Activated CD4-positive, alpha-beta T cell treated with anti-CD3 and anti-CD28 coated beads, Interleukin-2, Interleukin-4, amounts not matched to agents 100 ng/mL and 50 ng/mL, durations not matched to agents 16 hours and 8 hours (primary cell): ENCODE measurements at places on chromosomes 3 and 15.
A peak's percentile ranks its signal among the peaks of the same experiment; 100 is the strongest.

- DNase-seq: no peak
These were observed 6.4 kb downstream of the TLR9 start for GRCh38 chr3:52218937-52219650.

GRCh38 chr15:34808016-34808415 lies 12.7 kb upstream of the ACTC1 start:
- DNase-seq: no peak

- no peak for DNase-seq
These were observed 32.2 kb upstream of the FBLN2 start for GRCh38 chr3:13516760-13517135.

GRCh38 chr3:151483961-151484520 lies 23.2 kb upstream of the IGSF10 start:
- no peak for DNase-seq

GRCh38 chr3:140917772-140918171 lies 23.9 kb upstream of the SLC25A36 start:
- DNase-seq: no peak

- DNase-seq: no peak
These were observed 948.2 kb downstream of the EPHA3 start for GRCh38 chr3:90055666-90056065.

DNA sequence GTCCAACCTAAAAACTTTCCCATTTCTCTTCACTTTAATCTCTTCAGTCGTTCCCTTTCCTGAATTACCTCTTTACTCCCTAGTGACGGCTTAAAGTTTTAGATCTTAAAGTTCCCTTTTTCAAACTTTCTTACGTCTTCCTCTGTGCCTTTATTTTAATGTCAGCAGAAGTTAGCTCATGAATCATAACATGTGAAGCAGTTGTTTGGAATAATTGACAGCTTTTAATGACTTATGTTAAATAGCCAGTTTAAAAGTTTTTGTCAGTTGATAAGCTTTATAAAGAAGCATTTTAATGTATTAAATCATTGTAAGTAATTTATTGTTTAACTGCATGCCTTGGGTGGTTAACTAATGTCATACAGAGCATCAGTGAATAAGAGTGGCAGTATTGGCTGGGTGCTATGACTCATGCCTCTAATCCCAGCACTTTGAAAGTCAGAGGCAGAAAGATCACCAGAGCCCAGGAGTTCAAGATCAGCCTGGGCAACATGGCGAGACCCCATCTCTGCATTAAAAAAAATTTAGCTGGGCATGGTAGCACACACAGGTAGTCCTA lies 33.9 kb downstream of the PIK3CA start:
- peak; percentile 8 for DNase-seq

DNA sequence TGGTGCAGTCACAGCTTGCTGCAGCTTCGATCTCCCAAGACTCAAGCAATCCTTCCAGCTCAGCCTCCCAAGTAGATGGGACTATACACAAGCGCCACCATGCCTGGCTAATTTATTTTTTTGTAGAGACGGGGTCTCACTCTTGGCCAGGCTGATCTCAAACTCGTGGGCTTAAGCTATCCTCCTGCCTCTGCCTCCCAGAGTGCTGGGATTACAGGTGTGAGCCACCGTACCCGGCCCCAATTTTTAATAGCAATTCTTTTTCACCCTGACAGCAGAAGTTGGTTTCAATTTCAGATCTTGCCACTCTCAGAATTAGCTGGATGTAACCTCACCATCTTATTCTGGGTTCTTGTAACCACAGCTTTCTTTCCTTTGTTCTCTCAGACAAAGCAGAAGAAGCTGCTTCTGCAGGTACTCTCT lies 64.8 kb downstream of the TRIM71 start:
- peak; percentile 81 for DNase-seq

GRCh38 chr3:110344487-110344886 lies 727.1 kb upstream of the NECTIN3 start:
- no peak for DNase-seq

GRCh38 chr3:103963599-103963998 lies 1403.1 kb upstream of the ALCAM start:
- DNase-seq: no peak

DNA sequence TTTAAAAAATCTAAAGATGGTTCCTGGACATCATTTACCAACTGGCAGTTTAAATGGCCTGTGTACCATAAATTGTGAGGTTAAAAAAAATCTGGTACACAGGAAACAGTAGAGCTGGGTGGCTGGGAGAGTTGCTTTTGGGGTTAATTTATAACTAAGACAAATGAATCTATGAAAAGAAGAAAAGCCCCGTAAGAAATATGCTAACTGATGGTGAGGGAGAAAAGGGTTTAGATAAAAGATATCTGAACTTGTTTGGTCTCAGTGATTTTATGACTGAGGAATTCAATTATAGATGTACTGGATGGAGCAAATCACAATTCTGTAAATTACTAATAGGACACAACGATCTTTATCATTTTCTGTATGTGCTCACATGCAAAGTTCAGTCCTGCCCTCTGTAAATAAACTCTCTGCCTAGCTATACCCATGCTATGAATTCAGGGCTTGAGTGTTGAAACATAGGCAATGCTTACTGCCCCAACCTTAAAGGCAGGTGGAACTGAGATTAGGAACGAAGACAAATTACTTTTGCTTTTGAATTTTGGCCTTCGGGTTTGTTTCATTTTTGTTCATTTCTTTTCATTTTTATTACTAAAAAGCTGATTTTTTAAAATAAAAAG lies 28.0 kb downstream of the PPARG start:
- DNase-seq: no peak

- no peak for DNase-seq
These were observed 188.9 kb upstream of the MEIS2 start for GRCh38 chr15:37289109-37289765.

DNA sequence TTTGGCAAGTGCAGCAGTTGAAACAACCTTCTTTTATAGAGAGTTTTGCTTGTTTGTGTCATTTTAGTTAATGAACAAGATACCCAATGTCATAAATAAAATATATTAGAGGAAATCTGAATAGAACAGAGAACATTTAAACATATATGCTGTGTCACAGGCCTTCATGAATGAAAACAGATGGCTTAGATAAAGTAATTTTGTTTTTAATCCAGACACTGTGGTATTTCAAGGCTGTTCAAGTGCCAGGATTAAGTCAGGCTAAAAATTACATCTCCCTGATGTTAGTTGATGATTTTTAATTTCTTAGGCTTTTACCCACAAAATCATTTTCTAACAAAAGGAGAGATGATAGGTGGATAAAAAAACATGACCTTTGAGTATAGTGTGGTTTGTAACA lies 4.9 kb upstream of the ACKR4 start:
- no peak for DNase-seq

DNA sequence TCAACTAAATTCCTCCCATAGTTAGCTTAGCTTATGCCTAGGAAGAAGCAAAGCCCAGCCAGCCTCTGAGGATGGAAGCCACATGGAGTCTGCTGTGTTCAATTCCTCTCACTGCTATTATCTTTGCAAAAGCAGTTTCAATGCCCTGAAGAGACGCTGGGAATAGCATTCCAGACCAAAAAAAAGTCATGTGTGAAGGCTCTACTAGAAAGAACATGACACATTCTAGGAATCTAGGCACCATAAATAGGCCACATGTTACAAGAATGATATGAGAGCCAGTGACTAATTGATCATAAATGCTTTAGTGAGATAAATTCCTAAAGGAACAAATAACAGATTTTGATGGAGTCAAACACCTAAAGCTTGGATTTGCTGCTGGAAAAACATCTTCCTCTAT lies 800.8 kb downstream of the TUSC7 start:
- DNase-seq: no peak

DNA sequence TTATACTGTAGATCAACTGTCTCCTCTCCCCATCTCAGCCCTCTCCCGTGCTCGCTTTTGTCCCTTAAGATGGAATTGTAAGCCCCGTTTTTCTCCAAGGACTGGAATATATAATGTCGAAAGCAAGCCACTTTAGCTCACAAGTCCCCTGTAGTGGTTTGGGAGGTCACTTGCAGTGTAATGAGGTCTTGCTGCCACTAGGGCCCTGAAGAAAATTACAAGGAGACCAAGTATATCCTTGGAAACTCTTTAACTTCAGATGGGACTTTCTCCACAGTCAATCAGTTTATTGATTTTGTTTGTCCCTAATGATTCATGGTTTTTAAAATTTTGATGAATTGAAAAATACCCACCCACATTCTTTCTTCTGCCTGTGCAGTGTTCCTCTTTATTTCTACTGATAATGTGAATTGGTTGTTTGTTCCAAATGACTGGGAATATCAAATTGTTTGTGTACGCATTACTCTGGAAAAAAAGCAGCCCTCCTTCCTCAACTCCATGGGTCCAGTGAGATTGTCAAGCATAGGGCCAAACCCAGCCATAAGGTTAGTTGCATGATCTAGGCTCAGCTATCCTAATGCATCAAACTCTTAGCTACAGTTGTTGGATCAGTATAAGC lies 294.8 kb downstream of the MCTP2 start:
- no peak for DNase-seq

DNA sequence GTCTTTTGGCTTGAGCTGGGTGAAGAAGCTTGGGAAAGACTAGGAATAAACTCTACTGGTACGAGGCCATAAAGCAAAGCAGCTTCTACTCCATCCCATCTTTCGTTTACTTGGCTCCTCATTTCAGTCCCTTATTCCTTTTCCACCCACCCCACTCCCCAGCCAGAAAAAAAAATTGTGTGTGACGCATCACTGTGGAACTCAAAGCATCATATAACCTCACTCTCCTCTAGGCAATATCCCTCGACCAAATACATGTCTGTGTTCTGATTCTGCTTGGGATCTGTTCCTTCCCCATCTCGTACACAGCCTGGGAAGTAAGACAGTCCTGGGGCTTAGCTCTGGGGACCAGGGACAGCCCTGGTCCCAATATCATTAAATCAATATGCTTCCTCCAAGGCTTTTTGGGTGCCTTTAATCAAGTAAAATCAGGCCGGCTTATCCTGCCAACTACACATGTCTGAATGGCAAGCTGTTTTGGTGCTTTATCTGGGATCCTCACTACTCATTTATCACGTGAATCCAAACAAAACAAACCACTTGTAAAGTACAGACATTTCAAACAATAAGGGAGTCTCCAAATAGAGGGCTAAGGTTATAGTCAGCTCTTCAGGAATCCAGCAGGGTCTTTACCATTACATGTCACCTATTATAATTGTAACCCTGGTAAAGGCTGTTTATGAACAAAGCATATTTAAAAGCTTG lies 74.9 kb upstream of the ZBED2 start:
- no peak for DNase-seq

GRCh38 chr3:142647856-142648255 lies 51.7 kb downstream of the PLS1 start:
- no peak for DNase-seq

GRCh38 chr15:37891766-37892368 lies 42.6 kb upstream of the TMCO5A start:
- DNase-seq: peak; percentile 35

DNA sequence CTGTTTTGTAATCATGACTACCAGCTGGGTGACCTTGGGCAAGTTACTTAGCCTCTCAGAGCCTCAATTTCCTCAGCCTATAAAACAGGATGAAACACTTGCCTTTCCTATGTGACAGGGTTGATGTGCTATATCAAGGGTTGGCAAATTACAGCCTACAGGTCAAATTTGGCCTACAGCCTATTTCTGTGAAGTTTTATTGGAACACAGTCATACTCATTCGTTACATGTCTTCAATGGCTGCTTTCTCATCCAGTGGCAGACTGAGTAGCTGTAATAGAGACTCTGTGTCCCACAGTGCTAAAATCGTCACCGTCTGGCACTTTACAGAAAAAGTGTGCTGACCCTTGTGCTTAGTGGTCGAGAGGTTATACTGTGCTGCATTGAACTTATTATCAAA lies 16.6 kb downstream of the ABHD6 start:
- DNase-seq: no peak

GRCh38 chr3:47412453-47412756 lies 31.6 kb downstream of the PTPN23 start:
- DNase-seq: no peak

GRCh38 chr15:78101423-78102105 lies 9.2 kb downstream of the SH2D7 start:
- no peak for DNase-seq
